Stimulated activated CD4-positive, alpha-beta T cell treated with anti-CD3 and anti-CD28 coated beads, Interleukin-15, amount 100 ng/mL, for 1 hour (primary cell): ENCODE measurements at places on chromosomes 6 and 20.

GRCh38 chr6:31919624-31920303 is 7.8 kb upstream of the C2 start:
- no peak for DNase-seq

- DNase-seq, result no peak
Observed at GRCh38 chr6:154408891-154409500, 52.4 kb upstream of the IPCEF1 start.

DNA sequence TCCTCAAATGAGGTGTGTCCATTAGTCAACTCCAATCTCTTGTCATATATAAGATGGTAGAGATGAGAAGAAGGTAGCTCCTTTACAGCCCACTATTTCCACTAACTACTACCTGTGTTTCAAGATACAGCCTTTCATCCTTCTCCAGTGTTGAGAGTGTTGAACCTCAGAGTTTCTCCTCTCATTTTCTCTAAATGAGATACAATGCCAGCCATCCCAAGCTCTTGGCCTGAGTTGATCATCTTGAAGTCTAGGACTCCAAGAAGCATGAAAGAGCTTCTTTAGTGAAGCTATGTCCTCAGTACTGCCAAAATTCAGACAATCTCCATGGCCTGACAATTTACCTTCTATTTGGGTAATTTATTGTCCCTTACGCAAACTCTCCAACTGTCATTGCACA is 548 bp upstream of the HLA-DRA start:
- no peak for DNase-seq

GRCh38 chr6:11869672-11870340 is 91.2 kb upstream of the ADTRP start:
- DNase-seq, result no peak

- no peak for DNase-seq
Observed at GRCh38 chr20:58378704-58379103, 10.3 kb upstream of the VAPB start.

- DNase-seq, result no peak
Observed at GRCh38 chr20:50743087-50743486, 11.7 kb downstream of the PARD6B start.

DNA sequence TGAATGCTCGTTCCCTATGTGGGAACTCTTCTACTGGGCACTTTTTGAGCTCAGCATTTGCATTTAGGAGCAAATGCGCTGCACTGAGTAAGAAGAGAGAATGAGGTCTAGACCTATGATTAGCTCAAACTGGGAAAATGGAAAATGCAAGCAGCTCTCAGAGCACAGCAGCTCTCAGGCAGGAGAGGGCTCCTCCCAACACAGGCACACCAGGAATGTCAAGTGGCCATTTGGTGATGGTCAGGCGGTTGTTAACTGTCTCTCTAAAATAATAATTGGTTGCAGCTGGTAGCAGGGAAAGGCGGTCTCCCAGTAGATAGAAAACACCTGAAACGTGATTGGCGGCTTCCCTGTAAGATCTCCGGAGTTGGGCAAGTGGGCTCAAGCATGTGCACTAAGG is 162.0 kb upstream of the ECI2 start:
- DNase-seq, result no peak

DNA sequence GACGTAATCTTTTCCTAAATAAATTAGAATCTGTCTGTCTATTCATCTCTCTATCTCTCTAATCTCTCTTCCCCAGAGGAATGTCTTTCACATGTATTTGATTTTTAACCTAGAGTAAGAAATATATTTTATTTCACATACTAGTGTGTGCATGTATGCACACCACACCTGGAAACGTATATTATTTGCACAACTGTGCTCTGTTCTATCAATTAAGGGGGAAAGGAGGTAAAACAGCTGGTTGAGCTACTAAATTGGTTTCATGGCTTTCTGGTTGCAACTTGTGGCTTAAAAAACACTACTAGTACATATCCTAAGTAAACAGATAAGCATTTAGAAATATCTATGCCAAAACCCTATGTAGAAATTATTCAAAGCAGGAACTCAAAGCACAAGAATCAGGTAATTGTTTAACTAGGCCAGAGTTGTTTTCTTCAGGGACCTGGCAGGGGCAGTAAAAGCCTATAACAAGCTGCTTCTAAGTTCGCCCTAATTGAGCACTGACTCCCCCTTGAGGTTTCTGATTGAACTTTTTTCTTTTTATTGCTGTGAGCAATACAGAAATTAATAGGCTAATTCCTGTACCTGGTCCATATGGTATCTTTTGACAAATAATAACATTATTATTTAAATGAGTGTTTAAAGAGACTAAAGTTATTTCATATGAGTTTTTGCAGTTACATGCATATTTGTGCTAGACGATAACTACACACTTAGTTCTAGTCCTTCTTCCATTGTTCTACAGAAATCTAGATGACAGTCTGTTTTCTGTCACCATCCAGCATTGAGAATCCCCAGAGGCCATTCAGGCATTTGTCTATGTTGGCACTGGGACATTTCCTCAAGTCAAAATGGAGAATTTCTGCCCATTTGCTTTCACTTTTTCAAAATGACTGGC is 88.6 kb downstream of the MCHR2 start:
- no peak for DNase-seq

DNA sequence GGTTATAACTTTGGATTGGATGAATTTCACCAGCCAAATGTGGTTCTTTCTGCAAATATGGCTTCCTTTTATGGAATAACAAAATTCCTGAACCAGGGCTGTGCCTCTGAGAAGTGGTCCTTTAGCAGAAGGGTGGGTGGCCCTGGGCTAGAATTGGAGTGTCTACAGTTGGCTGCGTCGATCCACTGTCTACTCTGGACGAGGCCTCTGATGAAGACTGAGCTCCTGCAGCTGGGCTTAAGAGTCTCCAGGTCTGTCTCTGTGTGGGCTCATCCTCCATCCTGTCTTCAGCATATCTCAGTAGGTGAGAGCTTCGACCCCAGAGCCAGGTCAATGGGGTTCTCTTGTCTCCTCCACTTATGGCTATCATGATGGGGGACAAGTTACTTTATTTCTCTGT is 166.3 kb upstream of the PMEPA1 start:
- no peak for DNase-seq

DNA sequence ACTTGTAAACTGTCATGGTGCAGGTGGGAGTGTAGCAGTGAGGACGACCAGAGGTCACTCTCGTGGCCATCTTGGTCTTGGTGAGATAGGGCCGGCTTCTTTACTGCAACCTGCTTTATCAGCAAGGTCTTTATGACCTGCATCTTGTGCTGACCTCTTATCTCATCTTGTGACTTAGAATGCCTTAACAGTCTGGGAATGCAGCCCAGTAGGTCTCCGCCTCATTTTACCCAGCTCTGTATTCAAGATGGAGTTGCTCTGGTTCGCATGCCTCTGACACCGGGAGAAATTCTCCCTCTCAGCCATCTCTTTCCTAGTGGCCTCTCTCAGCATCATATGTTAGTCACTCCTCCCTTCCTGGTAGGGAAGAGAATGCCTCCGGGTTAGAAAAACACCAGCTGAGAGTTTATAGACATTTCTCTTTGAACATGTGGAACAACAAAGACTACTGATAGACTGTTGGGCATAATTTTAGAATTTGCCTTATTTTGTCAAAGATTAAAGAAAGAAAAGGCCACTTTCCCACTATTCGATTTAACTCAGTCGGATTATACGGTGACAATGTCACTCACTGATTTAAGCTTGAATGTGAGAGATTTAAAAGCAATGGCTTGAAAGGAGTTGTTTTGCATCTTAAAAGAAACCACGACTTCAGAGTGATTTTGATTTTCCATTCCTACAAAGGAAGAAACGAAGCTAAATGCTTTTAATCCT is 67.9 kb upstream of the SNX9 start:
- no peak for DNase-seq

GRCh38 chr20:19170148-19170547 is 42.3 kb upstream of the SLC24A3 start:
- DNase-seq, result no peak

DNA sequence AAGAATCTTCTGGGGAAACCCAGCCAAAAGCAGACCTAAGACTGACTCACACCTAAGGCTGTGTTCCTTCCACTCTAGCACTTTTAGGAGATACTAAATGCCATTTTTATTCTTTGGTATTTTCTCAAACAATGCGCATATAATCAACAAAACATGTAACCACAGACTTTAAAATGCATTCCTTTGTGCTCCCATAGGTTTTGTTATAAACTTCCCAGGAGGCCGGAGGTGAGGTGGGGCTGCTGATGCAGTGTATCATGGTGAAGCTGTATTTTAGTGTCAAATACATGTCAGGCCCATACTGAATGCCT is 155.2 kb downstream of the BTBD3 start:
- no peak for DNase-seq

DNA sequence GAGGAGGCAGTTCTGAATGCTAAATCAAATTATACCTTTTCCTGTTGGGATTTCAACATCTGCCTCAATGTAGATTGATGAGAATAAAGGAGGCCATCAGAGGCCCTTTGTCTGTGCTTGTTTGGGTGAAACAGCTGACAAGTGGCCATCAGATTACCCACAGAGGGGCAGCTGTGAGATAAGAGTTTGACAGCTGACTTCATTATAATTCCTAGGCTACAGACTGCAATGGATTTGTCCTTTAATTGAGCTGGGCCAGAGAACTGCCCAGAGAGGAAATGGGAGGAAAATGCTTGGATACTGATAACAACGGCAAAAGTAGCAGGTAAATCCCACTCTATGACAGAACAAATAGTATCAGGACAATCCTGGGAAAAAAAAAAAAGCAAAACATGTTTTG is 649.4 kb downstream of the HDGFL1 start:
- no peak for DNase-seq
